WTC11 (cell line): ENCODE measurements at places on chromosomes 4 and X. TPM values are rescaled to one million over a fixed set of nuclear protein-coding genes. Genes with fewer than 3 reads are reported as not detected.

DNA sequence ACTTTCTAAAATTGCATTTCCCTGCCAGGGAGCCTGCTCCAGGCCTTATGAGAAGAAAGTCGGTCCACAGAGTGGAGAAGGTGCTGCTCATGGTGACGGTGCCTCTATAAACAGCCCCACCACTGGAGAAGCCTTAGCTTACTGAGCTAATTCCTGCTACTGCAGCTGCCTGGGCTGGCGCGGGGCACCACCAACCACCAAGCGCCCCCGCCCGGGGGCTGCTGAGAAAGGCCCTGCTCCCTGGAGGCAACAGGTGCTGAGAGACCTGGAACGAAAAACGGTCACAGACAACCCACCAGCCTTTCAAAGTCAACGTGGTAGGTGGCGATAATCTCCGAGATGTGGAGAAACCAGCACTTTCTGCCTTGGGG, 2.9 kb downstream of the HCFC1 start:
- DNase-seq, result no peak
- no peaks in the 10 kb centered on the region; the same call in 1 of the 2 replicates for H3K36me3 ChIP-seq

DNA sequence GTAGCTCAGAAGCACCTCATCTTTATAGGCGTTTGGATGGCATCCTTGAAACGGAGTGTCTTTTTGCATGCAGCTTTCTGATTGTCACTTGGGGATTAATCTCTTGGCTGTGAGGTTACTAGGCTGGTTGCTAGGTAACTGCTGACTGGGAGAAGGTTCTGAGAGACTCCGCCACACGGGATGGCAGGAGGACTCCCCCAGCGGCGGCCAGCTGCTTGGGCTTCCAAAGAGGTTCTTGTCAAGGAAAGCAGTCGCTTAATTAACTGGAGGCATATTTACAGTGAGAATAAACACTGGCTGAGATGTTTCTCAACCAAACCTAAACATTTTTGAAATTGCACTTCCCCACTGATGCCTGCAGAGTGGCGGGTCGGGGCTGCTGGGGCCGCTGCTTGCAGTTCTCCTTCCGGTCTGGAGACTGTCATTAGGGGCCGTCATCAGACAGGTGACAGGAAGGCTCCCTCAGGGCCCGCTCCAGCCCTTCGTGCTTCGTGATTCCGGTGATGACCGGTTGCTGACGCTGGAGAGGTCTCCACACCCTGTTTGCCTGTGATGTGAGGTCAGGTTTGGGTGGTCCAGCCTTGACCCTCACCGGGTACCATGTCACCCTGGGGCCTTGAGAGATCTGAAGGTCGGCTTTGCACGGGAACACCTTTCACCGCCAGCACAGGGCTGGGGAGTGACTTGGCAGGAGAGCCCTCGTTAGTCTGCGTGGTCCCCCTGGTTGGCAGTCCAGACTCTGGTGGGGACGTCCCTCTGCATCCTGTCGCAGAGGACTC, 9.1 kb downstream of the NSG1 start:
- H3K36me3 ChIP-seq, result peaks cover 15% of the 10 kb centered on the region
- no peaks in the 10 kb centered on the region for H3K27me3 ChIP-seq
- H3K4me1 ChIP-seq, result peaks cover 16% of the 10 kb centered on the region
- peak; percentile 40 for DNase-seq

DNA sequence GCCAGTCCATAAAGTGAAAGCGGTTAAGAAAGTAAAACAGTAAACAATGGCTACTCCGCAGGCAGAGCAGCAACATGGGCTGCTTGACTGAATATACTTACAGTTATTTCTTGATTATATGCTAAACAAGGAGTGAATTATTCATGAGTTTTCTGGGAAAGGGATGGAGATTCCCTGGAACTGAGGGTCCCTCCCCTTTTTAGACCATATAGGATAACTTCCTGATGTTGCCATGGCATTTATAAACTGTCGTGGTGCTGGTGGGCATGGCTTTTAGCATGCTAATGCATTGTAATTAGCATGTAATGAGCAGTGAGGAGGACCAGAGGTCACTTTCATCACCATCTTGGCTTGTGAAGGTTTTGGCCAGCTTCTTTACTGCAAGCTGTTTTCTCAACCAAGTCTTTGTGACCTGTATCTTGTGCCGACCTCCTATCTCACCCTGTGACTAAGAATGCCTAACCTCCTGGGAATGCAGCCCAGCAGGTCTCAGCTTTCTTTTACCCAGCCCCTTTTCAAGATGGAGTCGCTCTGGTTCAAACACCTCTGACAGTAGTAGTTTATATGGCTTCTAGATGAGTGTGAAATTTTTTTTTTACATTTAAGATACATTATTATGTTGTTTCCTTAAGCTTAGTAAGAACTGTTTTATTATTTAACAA, 514.8 kb upstream of the TENM3 start:
- no peak overlapping the region for H3K4me3 ChIP-seq
- no peaks in the 10 kb centered on the region; the same call in 1 of the 2 replicates for H3K27me3 ChIP-seq
- H3K27ac ChIP-seq, result no peak overlapping the region
- H3K36me3 ChIP-seq, result peaks cover 9% of the 10 kb centered on the region
- H3K4me1 ChIP-seq, result peaks cover 21% of the 10 kb centered on the region
- no peak for DNase-seq

DNA sequence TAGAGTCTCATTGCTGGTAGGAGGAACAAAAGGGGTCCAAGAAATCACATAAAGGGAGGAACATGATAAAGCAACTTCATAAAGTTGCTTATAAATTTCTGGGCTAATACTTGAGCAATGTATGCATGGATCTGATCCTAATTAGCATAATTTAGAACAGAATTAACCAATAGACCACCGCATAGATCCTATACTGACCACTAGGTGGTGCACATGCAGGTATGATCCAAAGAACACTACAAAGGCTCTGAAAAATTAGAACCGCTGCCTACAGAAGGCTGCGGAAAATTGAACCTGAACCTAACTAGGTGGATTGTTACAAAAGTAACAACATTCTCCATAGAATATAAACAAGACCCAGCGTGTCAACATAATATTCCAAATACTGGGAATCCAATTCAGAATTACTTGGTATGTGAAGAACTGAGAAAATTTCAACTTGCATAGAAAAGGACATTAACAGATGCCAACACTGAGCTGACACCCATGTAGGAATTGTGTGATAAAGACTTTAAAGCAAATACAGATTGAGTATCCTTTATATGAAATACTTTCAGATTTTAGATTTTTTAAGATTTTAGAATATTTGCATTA, 23.3 kb downstream of the BRCC3 start:
- no peak overlapping the region for H3K4me3 ChIP-seq
- no peak overlapping the region for H3K27ac ChIP-seq
- H3K4me1 ChIP-seq, result no peaks in the 10 kb centered on the region
- no peaks in the 10 kb centered on the region for H3K27me3 ChIP-seq
- peaks cover 11% of the 10 kb centered on the region; the same call in 1 of the 2 replicates for H3K36me3 ChIP-seq

DNA sequence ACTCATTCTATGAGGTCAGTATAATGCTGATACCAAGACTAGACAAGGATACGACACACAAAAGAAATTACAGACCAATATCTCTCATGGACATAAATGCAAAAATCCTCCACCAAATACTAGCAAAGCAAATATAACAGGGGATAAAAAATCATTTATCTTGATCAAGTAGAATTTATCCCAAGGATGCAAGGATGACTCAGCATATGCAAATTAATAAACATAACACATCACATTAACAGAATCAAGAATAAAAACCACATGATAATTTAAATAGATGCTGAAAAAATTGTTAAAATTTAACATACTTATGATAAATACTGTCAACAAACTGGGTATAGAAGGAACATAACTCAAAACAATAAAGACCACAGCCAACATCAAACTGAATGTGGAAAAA, 69.4 kb upstream of the GABRA2 start:
- H3K27ac ChIP-seq, result no peak overlapping the region
- no peaks in the 10 kb centered on the region; the same call in 1 of the 2 replicates for H3K36me3 ChIP-seq
- H3K27me3 ChIP-seq, result no peaks in the 10 kb centered on the region
- no peak for DNase-seq
- H3K4me1 ChIP-seq, result no peaks in the 10 kb centered on the region

The SH2D1A gene
- total RNA-seq, result 0.24 TPM in 1 of 3 replicates, not detected in the others

GRCh38 chrX:128460835-128461234, 408.6 kb upstream of the ACTRT1 start:
- no peak overlapping the region for H3K4me3 ChIP-seq
- DNase-seq, result no peak
- no peak overlapping the region for H3K27ac ChIP-seq
- H3K27me3 ChIP-seq, result no peaks in the 10 kb centered on the region; the same call in 1 of the 2 replicates

DNA sequence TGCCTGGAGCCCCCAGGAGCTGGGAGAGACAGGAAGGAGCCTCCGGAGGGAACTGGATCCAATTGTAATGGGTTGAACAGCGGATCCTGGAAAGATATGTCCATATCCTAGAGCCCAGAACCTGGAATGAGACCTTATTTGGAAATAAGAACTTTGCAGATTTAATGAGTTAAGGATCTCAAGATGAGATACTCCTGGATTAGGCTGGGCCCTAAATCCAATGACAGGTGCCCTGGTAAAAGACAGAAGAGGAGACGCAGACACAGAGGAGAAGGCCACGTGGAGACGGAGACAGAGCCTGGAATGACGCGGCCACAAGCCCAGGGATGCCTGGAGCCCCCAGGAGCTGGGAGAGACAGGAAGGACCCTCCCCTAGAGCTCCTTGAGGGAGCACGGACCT, 34.1 kb downstream of the P2RY8 start:
- no peak for DNase-seq
- no peak overlapping the region for H3K4me3 ChIP-seq
- no peak overlapping the region for H3K27ac ChIP-seq
- no peaks in the 10 kb centered on the region for H3K4me1 ChIP-seq
- no peaks in the 10 kb centered on the region for H3K36me3 ChIP-seq

- peaks cover 16% of the 10 kb centered on the region for H3K4me1 ChIP-seq
- H3K36me3 ChIP-seq, result no peaks in the 10 kb centered on the region
- no peak overlapping the region for H3K4me3 ChIP-seq
- no peak for DNase-seq
- no peak overlapping the region for H3K27ac ChIP-seq
These were observed 12.8 kb downstream of the SUPT20HL2 start for GRCh38 chrX:24301060-24301459.

DNA sequence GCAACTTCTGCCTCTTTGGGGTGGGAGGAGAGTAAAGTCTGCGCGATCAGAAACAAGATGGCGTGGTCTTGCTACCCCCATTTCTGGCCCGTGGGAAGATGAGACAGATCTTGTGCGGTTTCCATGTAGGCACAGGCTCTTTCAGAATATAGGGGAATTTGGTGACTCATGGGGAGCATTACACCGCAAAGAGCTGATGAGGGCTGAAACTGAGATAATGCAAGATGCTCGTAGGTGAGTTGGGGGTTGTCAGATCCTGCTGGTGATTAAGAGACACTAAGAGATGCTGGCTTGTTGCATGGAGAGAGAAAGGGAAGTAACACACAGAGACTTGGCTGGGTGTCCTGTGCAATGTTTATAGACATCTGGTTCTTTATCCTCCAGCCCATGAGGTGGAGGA, 1.5 kb downstream of the EVC start:
- H3K27me3 ChIP-seq, result peaks cover 51% of the 10 kb centered on the region
- peak overlapping the region; percentile 21 for H3K4me3 ChIP-seq
- H3K27ac ChIP-seq, result no peak overlapping the region

GRCh38 chr4:42398871-42399331, 1.6 kb downstream of the SHISA3 start:
- no peaks in the 10 kb centered on the region for H3K36me3 ChIP-seq
- peaks cover 58% of the 10 kb centered on the region for H3K4me1 ChIP-seq
- H3K4me3 ChIP-seq, result peak overlapping the region; percentile 82
- H3K27ac ChIP-seq, result peak overlapping the region; percentile 69; the same call in 1 of the 2 replicates
- H3K27me3 ChIP-seq, result peaks cover 69% of the 10 kb centered on the region
- peak; percentile 56 for DNase-seq

The NDNF gene
- 2.3 to 2.5 TPM (median 2.4 TPM) in 3 replicates for total RNA-seq

GRCh38 chrX:135112096-135112729, 8.1 kb downstream of the ETDB start:
- H3K27ac ChIP-seq, result no peak overlapping the region
- H3K36me3 ChIP-seq, result no peaks in the 10 kb centered on the region
- peak; percentile 39 for DNase-seq
- no peaks in the 10 kb centered on the region for H3K4me1 ChIP-seq

DNA sequence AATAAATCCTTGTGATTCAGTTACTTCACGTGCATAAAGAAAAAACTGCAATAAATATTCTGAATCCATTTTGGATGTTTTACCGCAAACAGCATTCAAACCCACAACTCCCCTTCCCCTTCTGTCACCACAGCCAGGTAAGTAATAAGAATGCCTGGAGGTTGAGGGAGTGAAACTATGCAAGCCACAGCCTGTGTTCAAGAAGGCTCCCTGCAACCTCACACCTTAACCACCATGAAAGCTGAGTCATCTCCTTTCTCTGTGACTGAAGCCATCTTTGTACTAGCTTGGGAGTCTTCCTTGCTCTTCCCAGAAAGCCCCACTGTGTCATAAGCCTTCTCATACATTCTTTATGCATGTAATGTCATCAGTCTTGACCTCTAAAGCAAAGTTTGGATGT, 297.0 kb upstream of the PUDP start:
- H3K27me3 ChIP-seq, result peaks cover 32% of the 10 kb centered on the region
- H3K27ac ChIP-seq, result no peak overlapping the region
- H3K4me1 ChIP-seq, result peaks cover 7% of the 10 kb centered on the region
- no peak for DNase-seq
- no peaks in the 10 kb centered on the region for H3K36me3 ChIP-seq

DNA sequence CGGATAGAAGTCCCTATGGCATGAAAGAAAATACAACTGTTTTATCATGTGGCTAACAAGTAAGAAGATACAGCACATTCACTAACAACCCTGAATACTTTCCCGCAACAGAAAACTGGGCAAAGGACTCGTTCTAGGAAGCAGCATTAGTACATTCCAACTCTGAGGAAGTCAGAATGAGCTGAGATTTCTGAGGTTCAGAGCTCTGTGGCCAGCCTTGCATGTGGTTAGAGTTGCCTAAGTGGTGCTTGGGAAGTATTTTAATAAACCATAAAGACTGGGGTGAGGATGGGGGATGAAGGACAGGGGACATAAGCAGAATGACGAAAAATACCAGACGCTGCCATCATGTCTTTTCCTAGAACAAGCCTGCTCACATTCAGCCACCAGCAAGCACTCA, 82.2 kb downstream of the EFHC2 start:
- H3K36me3 ChIP-seq, result no peaks in the 10 kb centered on the region
- no peak for DNase-seq
- H3K27ac ChIP-seq, result no peak overlapping the region

The ANOS1 gene
- 24.8 to 27.5 TPM (median 27.3 TPM) in 3 replicates for total RNA-seq

DNA sequence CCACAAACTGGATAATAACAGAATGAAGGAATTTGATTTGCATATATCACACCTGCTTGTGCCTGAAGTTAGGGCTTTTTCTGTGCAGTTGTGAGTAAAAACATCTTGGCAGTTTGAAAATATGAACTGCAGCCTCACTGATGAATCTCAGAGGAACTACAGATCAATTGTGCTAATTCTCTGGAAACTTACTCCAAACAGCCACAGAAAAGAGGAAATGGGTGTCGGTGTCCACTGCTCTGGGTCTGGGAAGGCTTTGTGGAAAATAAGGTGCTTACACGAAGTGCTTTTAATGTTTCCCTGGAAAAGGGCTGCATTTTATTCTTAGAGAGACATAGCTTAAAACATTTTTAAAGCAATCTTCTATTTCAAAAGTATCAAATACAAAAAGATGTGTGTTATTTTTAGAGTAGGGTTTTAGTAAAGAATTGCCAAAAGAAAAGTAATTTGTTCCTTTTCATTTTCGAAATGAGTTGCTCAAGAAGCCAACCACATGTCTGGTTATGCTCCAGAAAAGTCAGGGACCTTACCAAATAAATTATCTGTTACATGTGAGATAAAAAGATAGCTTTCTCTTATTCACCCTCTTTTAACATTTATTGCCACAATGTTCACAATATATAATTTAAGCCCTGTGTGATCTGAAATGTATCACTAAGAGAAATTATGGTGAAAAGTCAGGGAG, 240.1 kb downstream of the FRAS1 start:
- H3K4me3 ChIP-seq, result no peak overlapping the region
- H3K27ac ChIP-seq, result no peak overlapping the region
- H3K36me3 ChIP-seq, result peaks cover 34% of the 10 kb centered on the region
- DNase-seq, result no peak
